Activated CD4-positive, alpha-beta T cell treated with anti-CD3 and anti-CD28 coated beads for 4 hours (primary cell): ENCODE measurements at places on chromosomes 4 and X.

DNA sequence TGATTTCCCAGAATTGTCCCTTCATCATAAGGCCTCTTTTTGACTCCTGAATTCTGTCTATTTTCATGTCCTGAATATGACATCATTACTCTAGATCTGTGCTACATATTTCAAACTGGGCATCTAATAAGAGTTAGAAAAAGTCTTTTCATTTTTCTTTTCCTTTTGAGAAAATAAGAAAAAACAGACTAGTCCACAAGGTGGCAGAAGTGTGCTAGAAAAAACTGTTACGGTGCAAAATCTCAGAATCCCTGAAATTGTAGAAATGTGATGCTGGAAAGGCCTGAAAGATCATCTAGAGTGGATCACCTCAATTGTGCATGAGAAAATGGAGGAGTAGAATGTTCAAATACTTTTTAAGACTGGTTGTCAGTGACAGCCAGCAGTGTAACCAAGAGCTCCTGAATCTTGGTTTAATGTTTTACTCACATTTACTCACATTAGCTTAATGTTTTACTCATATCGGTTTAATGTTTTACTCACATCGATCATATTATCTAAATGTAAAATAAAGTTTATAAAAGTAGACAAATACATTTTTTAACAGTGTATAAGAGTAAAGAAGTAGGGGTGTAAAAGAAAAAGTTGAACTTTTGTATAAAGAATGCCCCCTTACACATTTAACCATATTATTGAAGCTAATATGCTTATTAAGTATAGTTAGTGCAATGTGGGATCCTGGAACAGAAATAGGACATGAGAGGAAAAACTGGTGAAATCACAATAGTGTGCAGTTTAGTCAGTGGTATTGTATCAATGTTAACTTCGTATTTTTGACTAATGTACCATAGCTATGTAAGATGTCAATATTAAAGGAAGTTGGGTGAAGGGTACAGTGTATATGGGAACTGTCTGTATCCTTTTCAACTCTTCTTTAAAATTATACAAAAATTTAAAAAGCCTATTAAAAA lies 15.2 kb downstream of the ASB11 start:
- DNase-seq = no peak

DNA sequence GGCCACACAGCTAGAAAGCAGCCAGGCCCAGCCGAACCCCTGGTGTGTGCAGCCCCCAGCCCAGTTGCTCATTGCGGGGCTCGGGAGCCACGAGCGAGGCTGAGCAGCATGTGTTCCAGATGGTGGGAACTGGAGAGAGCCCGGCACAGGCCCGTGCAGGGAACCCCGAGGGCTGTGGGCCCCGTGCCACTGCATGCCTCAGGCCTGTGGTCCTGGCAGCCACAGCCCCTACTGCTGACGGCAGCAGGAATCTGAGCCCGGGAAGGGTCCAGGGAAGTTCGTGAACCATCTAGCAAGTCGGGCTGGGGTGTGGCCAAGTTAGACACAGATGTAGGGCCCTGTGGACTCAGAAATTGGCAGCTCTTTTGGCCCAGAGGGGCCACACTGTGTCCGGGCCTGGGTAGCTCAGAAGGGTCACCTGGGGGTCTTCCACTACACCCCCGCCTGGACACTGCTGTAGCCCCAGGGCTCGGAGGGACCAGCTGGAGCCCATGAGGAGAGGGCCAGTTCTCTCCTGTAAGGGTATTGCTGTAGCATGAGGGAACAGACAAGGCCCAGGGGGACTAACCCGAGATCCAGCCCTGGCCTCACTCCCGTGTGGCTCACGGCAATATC lies 12.1 kb downstream of the HTRA3 start:
- DNase-seq = no peak

DNA sequence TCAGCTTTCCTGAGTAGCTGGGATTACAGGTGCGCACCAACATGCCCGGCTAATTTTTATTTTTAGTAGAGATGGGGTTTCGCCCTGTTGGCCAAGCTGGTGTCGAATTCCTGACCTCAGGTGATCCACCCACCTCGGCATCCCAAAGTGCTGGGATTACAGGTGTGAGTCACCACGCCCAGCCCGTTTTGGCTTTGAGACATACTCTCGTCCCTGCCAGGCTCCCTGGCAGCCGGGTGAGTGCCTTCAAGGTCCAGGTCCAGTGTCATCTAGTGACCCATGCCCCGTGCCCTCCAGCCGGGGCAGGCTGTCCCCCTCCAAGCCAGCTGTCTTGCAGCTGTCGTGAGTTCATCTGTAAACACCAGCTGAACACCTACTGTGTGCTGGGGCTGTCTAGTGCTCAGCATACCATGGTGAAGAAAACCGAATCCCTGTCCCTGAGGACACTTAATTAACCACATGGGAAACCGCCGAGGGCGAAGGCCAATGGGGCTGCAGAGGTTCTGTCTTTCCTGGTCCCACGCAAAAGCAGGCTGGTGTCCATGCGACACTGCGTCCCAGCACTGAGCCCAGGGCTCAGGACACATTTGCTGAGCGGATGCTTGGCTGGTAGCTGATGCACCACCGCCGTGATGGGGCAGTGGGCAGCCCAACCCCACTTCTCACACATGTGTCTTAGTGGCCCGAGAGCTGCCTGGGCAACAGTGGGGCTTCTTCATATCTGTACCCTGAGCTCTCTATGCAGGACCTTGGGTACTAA lies 21.9 kb downstream of the NSG1 start:
- DNase-seq = no peak

- no peak for DNase-seq
Observed at GRCh38 chr4:7697343-7697742, 242.3 kb downstream of the AFAP1 start.

- peak; percentile 47 for DNase-seq
Observed at GRCh38 chrX:76253432-76253831, 80.6 kb downstream of the PBDC1 start.

DNA sequence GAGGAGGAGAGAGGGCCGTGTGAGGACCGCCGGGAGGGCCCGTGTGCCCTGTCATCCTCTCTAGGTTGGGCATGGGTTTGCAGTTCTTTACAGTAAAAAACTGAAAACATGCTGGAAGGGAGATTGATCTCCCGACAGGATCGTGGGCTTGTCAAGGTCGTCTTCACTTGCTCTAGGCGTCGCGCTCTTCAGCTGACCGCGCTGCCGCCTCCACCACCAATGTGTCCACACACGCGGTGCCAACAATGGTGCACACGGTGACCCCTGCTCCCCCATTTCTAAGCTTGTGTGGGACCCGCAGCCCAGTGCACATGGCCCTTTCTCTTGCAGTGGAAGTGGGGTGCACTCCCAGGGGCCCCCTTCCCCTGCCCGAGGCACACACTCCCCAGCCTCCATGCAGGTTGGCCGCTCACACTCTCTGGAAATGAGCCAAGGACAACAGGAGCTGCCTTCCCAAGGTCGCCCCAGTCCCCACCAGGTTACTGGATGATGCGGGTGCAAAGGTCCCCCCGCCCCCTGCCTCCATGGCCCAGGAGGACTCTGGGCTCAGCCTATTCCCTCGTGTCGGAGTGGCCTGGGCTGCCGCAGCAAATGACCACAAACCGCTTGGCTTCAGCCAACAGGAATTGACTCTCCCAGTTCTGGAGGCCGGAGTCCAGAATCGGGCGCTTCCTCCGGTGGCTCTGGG lies 1.7 kb upstream of the ZFP92 start:
- DNase-seq = no peak

DNA sequence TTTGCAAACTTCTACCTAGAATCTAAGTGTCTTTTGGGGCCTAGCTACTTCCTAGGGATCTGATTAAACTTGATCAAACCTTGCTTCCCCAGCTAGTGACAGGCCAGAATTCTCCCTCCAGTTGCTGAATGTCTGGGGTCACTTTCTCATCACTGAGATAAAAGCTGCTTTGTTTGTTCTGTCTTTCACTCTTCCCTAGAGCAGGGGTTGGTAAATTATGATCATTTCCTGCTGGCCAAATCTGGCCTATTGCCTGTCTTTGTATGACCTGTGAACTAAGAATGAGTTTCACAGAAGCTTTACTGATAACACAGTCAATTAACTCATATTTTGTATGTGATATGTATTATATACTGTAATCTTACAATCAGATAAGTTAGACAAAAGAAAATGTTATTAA lies 157.8 kb upstream of the AADAT start:
- DNase-seq = no peak

DNA sequence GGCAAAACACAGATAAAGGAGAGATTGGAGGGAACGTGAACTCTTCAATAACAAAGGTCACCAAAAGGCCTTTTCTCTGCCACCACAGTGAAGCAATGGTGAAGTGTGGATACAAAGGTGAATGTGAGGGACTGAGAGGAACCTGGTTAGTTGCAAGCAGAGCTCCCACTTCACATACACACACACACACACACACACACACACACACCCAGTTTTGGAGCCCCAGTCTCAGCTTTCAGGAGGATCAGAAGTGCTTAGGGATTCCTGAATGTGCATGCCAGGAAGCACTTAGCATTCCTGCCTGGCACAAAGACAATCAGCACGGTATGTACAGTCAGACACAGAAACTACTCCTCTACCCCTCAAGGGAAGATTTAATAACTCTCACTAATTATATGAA lies 71.5 kb downstream of the ARHGEF9 start:
- no peak for DNase-seq

DNA sequence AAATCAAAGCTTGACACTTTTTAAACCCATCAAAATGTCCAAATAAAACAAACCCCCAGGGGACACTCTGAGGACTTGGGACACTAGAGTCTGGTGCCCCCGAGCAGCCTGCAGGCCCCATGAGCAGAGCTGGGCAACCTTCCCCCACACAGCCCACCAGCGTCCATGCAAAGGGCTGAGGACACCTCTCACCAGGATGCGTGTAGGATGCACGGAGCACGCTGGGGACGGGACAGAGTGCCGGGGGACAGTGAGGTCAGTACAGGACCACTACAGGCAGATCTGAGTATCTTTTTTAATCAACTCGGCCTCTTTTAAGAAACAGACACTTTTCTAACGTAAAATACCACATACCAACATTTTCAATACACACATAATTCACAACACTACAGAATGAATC lies 6.9 kb downstream of the GAK start:
- no peak for DNase-seq

- no peak for DNase-seq
Observed at GRCh38 chr4:52659722-52660261, 691 bp upstream of the USP46 start.

GRCh38 chr4:23763559-23763958 lies 126.3 kb downstream of the PPARGC1A start:
- DNase-seq = no peak

- no peak for DNase-seq
Observed at GRCh38 chr4:41504167-41504818, 33.7 kb upstream of the LIMCH1 start.

DNA sequence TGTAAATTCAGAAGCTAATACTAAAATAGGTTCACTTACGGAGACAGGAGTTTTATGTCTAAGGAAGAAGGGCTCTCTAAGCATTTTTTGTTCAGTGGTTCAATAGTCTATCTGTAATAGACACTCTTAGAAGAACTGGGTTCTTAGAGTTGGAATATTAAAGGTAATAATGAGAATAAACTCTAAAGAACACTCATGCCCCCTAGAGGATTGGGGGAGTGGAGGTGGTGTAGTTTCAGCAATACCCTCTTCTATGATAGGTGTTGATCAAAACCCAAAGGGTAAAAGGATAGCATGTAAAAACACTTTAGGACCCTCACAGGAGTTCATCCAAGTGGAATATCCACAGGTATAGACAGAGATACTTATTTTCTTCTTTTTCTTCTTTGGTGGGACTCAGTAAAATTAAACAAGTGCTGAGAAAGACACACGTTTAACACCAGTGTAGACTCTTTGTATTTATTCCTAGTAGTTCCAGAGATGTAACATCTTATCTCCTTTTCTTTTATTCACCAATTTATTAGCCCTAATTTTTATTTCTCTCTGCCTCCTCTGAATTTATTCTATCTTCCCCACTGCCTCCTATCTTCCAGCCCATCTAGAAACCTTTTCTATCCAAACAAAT lies 25.7 kb upstream of the MND1 start:
- DNase-seq = peak; percentile 6

DNA sequence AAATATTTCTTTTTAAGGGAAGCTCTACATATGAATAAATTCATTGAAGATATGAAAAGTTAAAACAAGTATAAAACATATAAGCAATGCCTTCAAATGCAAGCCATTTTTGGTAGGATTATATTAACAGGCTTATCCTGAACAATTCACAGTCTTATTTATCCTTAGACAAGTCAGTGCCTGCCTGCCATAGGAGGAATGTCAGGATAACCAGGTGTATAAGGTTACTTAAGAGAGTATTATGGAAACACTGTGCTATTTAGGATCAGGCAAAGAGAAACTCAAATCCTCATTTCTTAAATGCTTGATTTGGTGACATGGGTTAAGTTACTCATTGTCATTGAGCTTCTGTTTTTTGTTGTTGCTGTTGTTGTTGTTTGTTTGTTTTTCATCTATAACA lies 2029.9 kb upstream of the AGA start:
- no peak for DNase-seq

- no peak for DNase-seq
Observed at GRCh38 chrX:109728173-109728535, 4.9 kb downstream of the ACSL4 start.

DNA sequence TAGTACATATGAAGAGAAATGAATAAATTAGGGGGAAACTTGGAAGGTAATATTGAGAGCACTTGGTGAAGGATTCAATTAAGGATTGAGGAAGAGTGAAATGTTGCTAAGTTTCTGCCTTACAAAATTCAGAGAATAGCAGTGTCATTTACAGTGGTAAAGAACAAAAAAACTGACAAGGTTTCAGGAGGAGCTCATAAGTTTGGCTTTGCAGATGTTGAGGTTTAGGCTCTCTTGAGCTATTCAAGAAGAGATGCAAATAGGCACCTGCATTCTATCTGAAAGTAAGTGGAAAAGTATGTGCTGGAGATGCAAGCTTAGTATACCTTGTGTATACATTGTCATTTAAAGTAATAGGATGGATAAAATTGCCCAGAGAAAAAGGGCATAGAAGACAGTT lies 22.3 kb upstream of the EMCN start:
- DNase-seq = no peak

DNA sequence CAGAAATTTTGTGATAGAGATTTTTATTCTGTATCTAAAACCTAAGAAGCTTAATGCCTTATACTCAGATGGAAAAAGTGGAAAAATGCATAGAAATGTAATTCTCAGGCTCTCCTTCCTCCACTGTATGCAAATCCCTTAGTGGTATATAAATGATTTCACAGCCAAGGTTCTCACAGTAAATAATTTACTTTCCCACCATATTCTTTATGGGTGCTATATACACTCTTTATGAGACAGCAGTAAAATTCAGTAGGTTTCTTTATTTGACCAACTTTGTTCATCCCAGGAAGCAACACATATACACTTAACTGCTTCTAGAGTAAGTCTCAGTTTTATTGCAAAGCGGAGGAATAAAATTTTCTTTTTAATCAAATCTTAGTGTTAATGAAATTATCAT lies 1399.7 kb downstream of the PCDH7 start:
- no peak for DNase-seq

GRCh38 chr4:83644677-83645659 lies 109.1 kb downstream of the GPAT3 start:
- peak; percentile 18 for DNase-seq

DNA sequence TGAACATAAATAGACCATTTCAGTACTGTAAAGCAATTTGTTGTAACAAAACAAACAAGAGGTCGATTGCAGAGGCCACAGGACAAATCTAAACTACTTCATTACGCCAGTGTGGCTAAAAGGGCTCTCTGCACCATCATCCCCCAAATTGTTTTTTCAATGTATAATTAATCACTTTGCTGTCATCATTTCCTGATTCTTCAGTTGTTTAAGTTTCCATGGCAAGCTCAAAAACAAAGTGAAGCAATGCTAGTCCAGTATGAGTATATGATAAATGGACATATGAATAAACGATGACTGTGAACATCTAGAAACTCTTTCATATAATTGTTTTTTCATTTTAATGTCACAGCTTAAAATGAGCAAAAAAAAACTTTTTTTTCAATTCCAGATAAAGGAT lies 235.4 kb upstream of the FGF13 start:
- DNase-seq = no peak
